ENCODE measurements at places on chromosomes 13 and 19.

DNA sequence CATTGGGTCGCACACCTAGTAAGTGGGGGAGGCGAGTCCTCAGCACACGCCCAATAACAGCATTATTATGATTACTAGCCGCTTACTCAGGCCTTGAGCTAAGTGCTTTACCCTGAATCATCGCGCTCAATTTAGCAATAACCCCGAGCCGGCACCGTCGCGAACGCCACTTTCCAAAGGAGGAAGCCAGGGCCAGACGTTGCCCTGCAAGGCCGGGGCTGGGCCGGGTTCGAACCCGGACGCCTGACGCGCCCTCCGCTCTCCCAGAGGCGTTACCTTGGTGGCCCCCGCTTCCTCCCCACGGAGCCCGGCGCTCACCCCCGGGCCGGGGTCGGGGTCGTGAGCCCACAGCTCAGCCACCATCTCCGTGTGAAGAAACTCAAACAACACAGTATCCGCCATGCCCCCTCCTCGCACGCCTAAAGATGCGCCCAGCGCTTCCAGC lies at the start of gene TRAPPC6A:
TSS of gene TRAPPC6A (minus strand) at position 421 of the 445 bp plus-strand sequence. CDS start at position 402, 19 bp downstream.
- DNase-seq = peak; percentile 52

- DNase-seq = no peak
These were observed 117.6 kb upstream of the MCF2L start for GRCh38 chr13:112851107-112852038.

DNA sequence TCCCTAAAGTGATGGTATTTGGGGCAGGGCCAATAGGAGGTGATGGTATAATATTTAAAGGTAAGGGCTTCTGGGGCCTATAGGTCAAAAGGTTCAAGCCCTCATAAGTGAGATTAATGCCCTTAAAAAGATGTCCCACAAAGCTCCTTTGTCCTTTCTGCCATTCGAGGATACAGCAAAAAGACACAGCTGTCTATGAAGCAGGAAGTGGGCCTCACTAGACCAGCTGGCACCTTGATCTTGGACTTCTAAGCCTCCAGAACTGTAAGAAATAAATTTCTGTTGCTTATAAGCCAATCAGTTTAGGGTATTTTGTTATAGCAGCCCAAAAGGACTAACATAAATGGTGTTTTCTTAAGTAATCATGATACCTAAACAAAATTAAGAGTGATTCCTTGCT lies 27.2 kb upstream of the POU4F1 start:
- DNase-seq = no peak

DNA sequence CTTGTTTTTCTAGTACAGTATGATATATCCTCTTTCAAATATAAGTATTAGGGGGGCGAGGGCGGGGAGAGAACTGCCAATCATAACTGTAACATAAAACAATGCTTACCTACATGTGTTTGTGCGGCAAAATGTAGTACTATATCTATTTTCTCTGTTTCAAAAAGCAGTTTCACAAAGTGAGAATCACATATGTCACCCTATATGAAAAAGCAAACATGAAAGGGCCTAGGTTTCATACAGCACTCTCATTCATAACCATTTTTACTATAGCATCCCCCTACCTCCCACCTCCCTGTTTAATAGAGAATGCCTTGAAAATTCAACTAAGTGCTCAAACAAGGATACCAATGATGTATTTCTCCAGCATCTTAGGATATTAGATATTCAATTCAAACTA lies 5.2 kb downstream of the TGDS start:
- DNase-seq = no peak

DNA sequence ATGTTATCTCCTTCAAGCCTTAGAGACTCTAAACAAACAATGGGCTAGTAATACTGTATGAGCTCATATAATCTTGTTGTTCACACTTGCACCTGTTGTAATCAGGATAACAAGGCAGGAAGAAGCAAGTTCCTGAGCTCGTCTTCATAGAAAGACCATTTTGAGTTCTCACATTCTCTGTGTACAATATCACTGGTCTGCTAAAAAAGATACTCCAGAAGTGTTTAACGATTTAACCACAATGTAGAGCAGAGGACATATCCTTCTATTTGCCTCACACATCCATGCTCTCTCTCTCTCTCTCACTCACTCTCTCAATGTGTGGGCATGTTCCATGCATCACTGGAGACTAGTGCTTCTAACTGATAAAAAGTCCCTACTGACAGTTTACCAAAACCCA lies 122.9 kb downstream of the MIPEP start:
- no peak for DNase-seq

DNA sequence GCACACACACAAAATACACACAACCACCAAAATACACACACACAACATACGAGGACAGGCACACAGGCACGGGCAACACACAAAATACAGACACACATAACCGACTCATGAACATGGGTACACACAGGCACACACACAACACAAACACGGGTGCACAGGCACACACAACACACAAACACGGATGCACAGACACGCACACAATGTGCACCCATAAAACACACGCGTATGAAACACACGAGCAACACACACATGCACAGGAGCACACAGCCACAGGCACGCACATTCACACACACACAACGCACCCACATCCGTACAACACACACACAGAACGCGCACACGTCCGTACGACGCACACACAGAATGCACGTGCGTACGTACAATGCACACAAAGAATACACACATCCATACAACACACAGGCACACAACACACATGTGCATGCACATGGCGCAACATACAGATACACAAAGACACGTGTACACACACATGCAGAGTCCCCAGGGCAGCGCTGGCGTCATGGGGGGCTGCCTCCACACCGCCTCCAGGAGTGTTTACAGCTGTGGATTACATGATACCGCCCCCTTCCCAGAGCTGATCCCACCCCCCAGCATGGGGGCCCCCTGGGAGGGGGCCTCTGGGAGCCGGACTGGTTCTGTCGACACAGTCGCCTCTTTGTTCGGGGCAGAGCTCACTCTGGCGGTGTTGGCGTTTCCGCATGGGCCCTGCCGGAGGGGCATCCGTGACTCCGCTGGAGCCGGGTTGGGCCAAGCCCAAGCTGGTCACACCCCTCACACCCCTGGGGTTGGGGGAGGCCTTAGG lies 2.9 kb downstream of the SBNO2 start:
- no peak for DNase-seq

GRCh38 chr13:42747399-42747873 lies 33.9 kb upstream of the FAM216B start:
- DNase-seq = peak; percentile 16

DNA sequence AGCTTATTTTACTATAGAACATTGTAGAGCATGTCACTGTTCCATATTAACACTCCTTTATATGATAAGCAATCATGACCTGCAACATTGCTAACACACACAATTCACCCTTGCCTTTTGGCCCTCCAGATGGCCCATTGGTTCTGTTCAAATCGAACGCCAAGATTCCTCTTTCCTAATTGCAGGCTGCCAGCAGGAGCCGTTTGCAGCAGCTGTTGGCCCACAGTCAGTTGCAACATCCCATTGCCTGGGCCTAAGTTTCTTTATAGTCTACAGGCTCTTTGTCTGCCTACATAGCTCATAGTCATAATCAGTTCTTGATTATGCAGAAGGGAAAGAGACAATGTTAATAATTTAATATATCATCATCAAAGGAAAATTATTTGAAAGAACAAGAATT lies 37.6 kb downstream of the KCTD12 start:
- peak; percentile 67 for DNase-seq

- no peak for DNase-seq
These were observed 348.8 kb downstream of the GPC5 start for GRCh38 chr13:91747186-91747585.

DNA sequence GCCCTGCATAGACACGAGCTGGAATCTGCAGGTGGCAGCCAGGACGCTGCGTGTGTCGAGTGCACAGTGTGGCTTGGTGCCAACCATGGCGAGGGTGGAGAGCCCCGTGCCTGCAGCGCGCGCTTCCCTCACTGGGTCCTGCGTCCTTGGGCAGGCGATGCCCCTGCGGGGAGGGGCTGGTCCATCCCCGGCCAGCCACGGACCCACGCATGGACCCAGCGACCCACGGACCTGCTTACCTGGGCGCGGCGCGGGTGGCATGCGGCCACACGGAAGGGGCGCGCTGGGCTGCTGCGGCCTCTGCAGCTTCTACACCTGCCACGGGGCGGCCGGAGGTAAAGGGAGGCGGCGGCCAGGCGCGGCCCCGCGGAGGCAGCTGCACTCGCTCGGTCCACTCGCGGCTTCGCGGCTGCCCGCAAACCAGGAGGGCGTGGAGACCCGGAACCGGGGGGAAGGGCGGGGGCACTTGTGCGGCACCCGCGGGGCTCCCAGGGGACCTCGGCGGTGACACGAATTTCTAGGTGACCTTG lies 569 bp upstream of the MCF2L start:
- no peak for DNase-seq
